ENCODE measurements at places on chromosomes 1 and 21. TPM values are rescaled to one million over a fixed set of nuclear protein-coding genes. Genes with fewer than 3 reads are reported as not detected.

- no peaks in the 10 kb centered on the region for H3K4me1 ChIP-seq
- H3K36me3 ChIP-seq = no peaks in the 10 kb centered on the region
- H3K27ac ChIP-seq = no peak overlapping the region
- no peaks in the 10 kb centered on the region for H3K27me3 ChIP-seq
- no peak for DNase-seq
Observed at GRCh38 chr1:77405186-77405585, 123.4 kb downstream of the AK5 start.

DNA sequence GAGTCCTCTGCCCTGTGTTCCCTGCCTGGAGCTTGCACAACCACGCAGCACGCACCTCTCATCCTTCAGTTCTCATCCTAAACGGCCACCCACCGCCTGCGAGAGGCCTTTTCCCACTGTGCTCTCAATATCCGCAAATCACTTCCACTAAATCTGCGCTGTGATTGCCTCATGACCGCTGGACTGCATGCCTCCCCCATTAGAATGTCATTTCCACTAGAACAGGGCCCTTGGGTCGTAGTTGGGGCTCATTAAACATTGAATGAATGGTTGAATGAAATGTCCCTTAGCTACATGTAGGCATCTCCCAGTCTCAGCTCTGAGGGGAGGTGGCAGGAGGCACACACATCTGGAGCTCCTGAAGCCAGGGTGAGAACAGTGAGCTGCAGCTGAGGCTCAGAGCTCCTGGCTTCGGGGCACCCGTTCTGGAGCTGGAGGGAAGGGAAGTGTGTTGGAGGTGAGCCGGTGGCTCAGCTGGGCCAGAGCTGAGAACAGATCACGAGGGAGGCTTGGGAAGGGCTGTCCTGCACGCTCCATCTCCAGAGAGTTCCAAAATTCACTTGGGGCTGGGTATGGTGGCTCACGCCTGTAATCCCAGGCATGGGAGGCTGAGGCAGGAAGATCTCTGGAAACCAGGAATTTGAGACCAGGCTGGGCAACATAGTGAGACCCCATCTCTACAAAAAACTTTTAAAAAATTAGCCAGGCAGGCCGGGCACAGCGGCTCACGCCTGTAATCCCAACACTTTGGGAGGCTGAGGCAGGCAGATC lies 30.4 kb downstream of the TMEM201 start:
- peaks cover 1% of the 10 kb centered on the region for H3K4me1 ChIP-seq
- H3K27ac ChIP-seq = no peak overlapping the region
- DNase-seq = no peak
- peaks cover 2% of the 10 kb centered on the region for H3K27me3 ChIP-seq
- no peak overlapping the region for H3K4me3 ChIP-seq

GRCh38 chr1:55374801-55375616 lies 159.8 kb upstream of the USP24 start:
- no peak overlapping the region for H3K27ac ChIP-seq
- H3K4me3 ChIP-seq = no peak overlapping the region
- peaks cover 2% of the 10 kb centered on the region for H3K27me3 ChIP-seq
- H3K4me1 ChIP-seq = no peaks in the 10 kb centered on the region
- H3K36me3 ChIP-seq = no peaks in the 10 kb centered on the region
- no peak for DNase-seq

DNA sequence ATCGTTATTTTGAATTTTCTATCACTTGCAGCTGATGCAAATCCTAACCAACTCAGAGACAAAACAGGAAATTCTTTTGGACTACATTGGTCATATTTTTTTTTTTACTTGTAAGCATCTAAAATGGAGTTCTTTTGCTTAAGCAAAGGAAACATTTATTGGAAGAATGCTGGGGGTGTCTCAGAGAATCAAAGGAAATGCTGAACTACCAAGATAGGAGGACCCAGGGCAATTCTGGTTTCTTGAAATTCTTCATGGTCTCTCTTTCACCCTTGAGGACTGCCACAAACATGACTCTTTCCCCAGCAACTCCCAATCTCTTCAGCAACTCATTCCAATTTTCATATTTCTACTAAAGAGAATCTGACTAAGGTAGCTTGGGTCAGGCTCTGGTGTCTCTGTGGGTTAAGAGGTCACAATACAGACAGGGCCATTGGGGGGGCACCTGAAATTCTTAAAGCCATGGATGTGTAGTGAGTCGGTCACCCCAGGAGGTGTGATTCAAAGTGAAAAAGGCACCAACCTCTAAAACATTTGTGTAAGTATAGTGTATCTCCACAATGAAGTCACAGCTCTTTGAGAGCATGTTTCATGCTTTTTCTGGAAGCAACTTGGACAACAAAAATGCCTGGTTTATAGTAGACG lies 171.1 kb upstream of the FGGY start:
- no peak overlapping the region for H3K27ac ChIP-seq
- no peak for DNase-seq
- H3K36me3 ChIP-seq = no peaks in the 10 kb centered on the region
- peaks cover 3% of the 10 kb centered on the region for H3K27me3 ChIP-seq
- no peak overlapping the region for H3K4me3 ChIP-seq
- peaks cover 18% of the 10 kb centered on the region for H3K4me1 ChIP-seq

The FBLIM1 gene
- not detected for total RNA-seq

The COL11A1 gene
- total RNA-seq = not detected

The SH2D2A gene
- 453 TPM for total RNA-seq

Measured in activated T-helper 2 cell treated with anti-CD3 and anti-CD28 coated beads, Interferon-gamma antibody, Interleukin-2, Interleukin-4, amounts not matched to agents 10 μg/mL and 5 μg/mL and 100 μg/mL, durations not matched to agents 14 hours and 24 hours and 36 hours (primary cell).